ENCODE measurements at places on chromosomes 5 and 9.

DNA sequence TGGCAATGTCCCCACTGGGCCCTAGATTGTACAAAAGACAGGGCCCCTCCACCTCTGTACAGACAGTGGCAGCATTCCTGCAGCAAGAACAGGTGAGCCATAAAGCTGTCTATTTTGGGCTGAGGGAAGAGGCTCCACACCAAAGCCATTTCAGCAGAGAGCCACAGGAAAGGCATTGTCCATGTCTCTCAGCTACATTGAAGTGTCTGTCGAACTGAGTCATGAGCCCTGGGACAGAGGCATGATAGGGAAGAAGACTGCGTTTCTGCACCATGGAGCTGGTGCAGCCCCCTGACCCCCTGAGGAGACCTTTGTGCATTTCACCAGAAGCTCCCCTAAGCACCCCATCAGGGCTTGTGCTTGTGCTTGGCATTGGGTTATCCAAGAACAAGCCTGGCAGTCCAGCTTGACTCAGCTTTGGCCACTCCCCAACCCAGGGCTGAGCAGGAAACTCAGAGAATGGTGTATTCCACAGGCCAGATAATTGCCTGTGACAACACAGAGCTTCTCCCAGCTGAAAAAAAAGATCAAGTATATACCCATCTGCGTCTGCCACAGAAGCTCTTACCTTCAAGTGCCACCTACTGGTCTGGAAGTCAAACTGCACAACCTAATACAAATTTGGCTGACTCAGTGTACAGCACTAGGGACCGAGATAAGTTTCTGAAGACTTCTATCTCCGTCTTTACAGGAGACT, 5.9 kb upstream of the FRMD3 start:
- DNase-seq, result no peak

GRCh38 chr5:72255670-72256069, 64.4 kb downstream of the MRPS27 start:
- DNase-seq, result no peak

DNA sequence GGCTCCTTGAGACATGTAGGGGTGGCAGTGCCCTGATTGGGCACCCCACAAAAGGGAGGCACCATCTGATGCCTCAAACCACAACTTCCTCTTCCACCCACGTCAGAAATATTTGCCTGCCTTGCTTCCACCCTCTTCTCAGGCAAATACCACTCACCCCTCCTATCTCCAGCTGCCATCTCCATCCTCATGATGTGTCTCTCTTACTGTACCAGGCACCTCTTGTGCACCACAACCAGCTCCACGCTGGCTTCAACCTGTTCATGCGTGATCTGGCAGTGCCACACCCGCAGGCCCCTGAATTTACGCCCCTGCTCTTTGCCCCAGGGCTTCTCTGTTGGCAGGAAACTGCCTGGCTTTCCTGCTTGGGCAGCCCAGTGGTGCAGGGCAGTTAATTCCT, 87.8 kb upstream of the HSPA9 start:
- no peak for DNase-seq

DNA sequence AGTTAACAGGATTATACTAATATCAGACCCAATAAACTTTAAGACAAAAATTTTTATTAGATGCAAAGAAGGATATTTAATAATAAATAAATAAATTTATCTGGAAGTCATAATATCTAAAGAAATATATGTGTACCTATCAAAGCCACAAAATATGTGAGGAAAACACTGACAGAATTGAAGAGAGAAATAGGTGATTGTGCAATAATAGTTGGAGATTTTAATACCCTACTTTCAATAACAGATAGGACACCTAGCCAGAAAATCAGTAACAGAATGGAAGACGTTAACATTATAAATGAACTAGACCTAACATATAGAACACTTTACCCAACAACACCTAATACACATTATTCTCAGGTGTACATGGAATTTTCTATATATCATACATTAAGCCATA, 541.4 kb upstream of the SMC2 start:
- no peak for DNase-seq

DNA sequence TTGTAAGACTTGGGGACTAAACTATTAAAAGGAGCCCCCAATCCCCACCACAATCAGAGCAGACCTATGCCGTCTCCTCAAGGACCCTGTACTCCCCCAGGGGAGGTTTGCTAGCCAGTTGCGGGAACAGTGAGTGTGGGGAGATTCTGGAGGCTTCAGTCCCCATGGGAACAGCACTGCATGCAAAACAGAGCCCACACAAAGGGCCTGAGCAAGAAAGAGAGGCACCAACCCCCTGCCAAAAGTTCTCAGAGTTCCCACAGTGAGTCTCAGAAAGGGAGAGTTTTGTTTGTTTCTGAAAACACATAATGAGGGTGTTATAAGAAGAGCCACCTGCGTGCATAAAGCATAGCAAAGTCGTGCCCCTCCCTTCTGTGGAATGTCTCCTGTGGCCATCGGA, 56.6 kb downstream of the CFAP90 start:
- DNase-seq, result no peak

DNA sequence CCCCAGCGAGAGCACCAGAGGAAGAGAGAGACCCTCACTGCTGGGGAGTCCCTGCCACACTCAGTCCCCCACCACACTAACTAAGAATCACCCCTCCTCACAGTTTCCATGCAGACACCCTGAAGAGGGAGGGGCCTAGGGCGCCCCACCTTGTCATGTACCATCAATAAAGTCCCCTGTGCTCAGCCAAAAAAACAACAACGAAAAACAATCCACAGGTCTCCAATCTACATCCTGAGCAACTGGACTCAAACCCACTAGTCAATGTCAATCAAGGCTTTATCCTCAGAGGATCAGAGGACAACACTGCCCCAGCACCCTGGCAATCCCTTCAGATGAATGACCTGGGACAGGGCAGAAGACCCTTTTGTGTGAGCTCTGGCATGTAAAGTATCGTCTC, 210.1 kb upstream of the MSX2 start:
- no peak for DNase-seq

- no peak for DNase-seq
Measured at GRCh38 chr5:97839341-97840086, 656.5 kb upstream of the RIOK2 start.

DNA sequence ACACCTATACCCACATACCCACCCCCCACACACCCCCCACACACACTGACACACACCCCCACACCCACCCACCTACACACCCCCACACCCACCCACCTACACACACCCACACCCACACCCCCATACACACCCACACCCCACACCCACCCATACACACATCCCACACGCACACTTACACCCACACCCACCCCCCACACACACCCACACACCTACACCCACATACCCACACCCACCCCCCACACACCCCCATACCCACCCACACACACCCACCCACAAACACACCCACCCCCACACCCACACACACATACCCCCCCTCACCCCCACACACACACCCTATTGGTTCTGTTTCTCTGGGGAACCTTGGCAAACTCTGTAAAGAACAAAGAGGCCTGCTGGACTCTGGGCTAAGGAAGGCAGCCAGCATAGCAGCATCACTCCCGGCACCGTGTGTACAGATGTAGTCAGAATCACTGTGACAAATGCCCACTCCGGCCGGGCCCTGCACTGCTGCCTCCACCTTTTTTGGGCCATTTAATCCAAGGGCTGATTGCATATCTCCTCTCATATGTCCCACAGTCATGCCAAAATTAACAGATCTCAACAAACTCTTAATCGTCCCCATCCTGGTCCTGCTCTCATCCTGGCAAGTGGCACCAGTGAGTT, 42.3 kb downstream of the COL23A1 start:
- DNase-seq, result no peak

GRCh38 chr9:38235244-38235643, 157.3 kb upstream of the ALDH1B1 start:
- no peak for DNase-seq

DNA sequence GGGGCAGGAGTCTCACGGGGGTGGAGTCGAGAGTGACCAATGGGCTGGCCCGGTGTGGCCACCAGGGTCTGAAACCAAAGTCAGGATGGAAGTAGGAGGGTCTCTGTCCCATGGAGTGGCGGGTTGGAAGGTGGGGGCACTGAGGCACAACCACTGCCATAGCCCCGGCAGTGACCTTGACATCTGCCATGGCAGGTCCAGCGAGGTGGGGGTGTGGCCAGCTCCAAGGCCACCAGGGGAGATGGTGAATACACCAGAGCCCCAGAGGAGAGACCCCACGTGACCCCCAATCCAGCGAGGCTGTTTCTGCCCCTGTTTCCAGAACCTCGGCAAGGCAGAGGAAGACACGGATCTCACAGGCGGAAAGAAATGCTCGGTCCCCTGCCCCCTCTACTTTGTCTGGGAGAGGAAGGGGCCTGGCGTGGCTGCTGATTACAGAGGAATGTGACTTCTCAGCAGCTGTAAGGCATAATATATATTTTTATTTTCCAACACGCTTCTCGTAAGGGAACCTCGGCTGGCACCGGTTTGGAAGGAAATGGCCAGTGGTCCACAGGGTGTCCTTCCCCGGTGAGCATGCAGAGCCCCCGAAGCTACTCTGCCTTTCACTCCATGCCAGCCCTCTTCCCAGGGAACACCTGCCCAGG, 105.7 kb upstream of the SARDH start:
- DNase-seq, result no peak

GRCh38 chr5:108531367-108532128, 149.7 kb upstream of the FBXL17 start:
- DNase-seq, result no peak

All from stimulated activated CD4-positive, alpha-beta T cell treated with anti-CD3 and anti-CD28 coated beads, TNF-alpha, amount 100 ng/mL, for 24 hours (primary cell).